Peyer's patch (tissue), 4 donors: ENCODE measurements at places on chromosomes 5 and 9. TPM values are rescaled to one million over a fixed set of nuclear protein-coding genes. Genes with fewer than 3 reads are reported as not detected.

- DNase-seq, result no peak
- no peaks in the 10 kb centered on the region for H3K36me3 ChIP-seq
- no peaks in the 10 kb centered on the region for H3K27me3 ChIP-seq
- H3K4me1 ChIP-seq, result no peaks in the 10 kb centered on the region
These were observed 117.1 kb downstream of the NUDT12 start for GRCh38 chr5:103445426-103446035.

The PCSK5 gene
- total RNA-seq, result 77.6 TPM

GRCh38 chr9:126581893-126582292, 31.8 kb upstream of the LMX1B start:
- no peaks in the 10 kb centered on the region for H3K27me3 ChIP-seq
- no peak for DNase-seq
- no peak overlapping the region for H3K4me3 ChIP-seq

DNA sequence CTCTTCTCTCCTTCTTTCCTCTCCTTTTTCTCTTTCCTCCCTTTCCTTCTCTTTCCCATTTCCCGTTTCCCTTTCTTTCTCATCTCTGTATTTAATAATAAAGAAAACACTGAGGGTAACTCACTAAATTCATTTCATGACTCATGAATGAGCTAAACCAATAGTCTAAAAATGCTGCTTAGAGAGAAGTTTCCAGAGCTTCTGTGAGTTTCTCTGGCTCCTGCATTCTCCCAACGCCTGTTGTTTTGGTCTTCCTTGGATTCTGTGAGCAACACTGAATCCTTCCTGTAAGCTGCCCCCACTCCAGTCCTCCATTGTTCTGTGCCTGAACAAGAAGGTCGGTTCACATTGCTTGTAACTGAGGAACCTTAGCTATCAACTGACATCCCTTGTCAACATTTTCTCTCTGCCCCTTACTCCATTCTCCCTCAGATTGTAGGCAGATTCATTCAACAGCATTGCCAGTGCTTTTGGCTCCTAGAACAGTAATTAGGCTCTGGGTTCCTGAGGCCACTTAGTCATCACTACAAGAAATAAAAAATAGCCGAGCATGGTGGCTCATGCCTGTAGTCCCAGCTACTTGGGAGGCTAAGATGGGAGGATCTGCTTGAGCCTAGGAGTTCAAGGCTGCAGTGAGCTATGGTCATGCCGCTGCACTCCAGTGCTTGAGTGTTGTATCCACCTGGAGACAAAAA, 237.7 kb upstream of the KLF4 start:
- DNase-seq, result no peak
- no peaks in the 10 kb centered on the region for H3K27me3 ChIP-seq
- no peak overlapping the region for H3K4me3 ChIP-seq

The SLC35D2 gene
- total RNA-seq, result 79.1 TPM
